ENCODE measurements at places on chromosomes 1 and 21.

DNA sequence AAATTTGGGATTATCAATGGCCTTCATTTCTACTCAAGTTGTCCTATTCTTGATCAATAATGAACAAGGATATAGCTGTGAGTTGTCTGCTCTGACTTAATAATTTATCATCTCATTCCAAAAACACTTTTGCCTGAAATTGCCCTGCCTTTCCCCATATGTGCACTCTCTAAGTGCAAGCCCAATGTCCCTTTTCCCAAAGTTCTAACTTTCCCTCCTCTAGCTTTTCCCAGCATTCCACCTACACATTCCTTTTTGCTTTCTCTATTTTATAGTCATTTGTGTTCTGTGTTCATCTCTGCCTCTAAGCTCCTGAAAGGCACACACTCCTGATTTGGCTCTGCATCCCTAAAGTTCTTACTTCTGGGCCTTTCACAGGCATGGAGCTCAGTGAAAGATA, 34.7 kb downstream of the SUSD4 start:
- DNase-seq, result no peak

GRCh38 chr1:229186373-229187056, 84.4 kb upstream of the RAB4A start:
- no peak for DNase-seq

- DNase-seq, result no peak
These were observed 70.7 kb downstream of the KCNJ6 start for GRCh38 chr21:37845535-37845934.

GRCh38 chr1:57091642-57092041, 125.8 kb upstream of the C8B start:
- no peak for DNase-seq

GRCh38 chr1:234649432-234650081, 39.6 kb upstream of the IRF2BP2 start:
- no peak for DNase-seq

All from HTR-8/SVneo (cell line).